ENCODE measurements at places on chromosomes 2 and 18. TPM values are rescaled to one million over a fixed set of nuclear protein-coding genes. Genes with fewer than 3 reads are reported as not detected.

GRCh38 chr18:62933261-62933887, 218.0 kb downstream of the PHLPP1 start:
- DNase-seq = no peak
- no peak overlapping the region for H3K27ac ChIP-seq
- no peak overlapping the region for H3K4me3 ChIP-seq

DNA sequence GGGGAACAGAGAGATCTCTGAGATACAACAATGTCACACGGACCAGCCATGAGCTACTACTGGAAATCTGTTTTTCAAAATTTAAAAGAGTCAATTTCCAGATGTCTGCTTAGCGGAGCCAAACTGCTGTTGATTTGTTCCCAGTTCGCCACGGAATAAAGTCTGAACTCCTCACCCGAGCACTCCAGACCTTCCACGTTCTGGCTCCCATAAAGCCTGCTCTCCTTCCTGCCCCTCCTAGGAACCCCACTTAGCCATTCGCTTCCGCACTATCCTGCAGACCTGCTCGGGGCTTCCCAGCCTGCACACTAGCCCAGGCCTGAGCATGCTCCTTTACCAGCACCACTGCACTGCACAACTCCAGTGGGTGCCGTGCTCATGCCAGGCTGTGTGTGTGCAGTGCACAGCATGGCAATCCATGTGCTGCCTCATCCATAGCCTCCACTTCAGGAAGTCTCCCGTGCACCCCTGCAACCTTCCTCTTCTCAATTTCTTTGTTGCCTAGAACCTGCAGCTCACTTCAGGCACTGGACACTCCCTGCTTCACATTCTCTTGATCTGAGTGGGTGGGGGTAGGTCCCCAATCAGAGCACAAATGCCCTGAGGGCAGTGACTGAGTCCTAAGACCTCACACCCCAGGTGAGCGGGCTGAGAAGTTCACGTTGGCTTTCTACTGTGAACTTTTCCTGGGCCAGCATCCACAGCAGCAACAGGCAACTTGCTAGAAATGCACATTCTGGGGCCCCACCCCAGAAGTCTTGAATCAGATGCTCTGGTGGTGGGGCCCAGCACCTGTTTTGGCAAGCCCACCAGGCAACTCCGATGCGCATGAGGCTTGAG, 53.7 kb downstream of the ZBTB7C start:
- no peak overlapping the region for H3K4me3 ChIP-seq
- no peaks in the 10 kb centered on the region for H3K27me3 ChIP-seq
- H3K36me3 ChIP-seq = no peaks in the 10 kb centered on the region
- no peak overlapping the region for H3K27ac ChIP-seq
- H3K4me1 ChIP-seq = no peaks in the 10 kb centered on the region

DNA sequence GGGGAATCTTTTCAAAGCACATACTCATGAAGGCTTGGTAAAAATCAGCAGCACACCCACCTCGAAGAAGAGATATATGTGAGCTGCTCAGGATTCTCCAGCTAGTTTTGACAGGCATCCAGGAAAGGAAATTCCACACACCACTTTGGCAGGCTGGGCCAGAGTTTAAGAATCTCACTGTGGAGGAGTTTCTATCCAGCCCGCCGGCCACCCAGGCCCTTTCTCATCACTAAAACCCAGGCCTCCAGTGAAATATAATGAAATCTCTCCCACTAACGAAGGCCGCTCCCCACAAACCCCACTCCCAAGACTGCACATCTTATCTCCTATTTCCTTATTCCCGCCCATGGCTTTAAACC, 202.0 kb downstream of the GLI2 start:
- H3K27me3 ChIP-seq = no peaks in the 10 kb centered on the region
- H3K4me3 ChIP-seq = no peak overlapping the region
- no peaks in the 10 kb centered on the region for H3K4me1 ChIP-seq
- no peaks in the 10 kb centered on the region for H3K36me3 ChIP-seq

The ANKRD30BL gene
- not detected for total RNA-seq

The OR6B2 gene
- total RNA-seq = not detected

DNA sequence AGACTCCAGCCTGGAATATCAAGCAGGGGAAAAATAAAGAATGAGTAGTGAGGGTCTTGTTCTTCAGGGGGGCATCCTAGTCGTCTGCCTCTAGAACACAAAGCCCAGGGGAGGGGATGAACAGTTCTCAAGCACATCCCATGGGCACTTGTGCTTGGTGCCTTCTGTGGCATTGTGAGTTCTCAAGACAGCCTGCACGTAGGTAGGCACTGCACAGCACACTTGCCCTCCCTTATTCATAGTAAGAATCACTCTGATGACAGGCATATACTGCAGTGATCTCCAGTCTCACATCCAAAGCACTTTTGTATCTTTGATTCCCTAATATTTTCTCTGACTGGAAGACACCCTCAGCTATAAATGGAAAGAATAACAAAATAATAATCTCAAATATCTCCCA, 104.7 kb upstream of the CNGA3 start:
- DNase-seq = no peak
- H3K4me1 ChIP-seq = no peaks in the 10 kb centered on the region
- H3K27me3 ChIP-seq = peaks cover 3% of the 10 kb centered on the region
- no peak overlapping the region for H3K4me3 ChIP-seq
- no peak overlapping the region for H3K27ac ChIP-seq

DNA sequence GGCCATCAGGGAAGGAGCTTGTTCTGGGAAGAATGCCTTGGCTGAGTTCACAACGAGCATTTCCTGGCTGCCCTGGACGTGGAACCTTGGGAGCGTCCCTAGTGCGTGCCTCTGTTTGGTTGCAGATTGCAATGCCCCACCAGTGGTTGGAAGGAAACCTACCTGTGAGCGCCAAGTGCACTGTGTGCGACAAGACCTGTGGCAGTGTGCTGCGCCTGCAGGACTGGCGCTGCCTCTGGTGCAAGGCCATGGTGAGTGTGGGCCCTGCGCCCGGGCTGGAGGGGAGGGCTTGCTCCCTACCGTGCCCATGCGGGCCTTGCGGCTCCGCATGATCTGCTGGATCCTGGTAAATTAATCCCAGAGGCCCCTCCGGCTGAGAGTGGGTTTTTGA, 81.9 kb downstream of the DGKD start:
- H3K27ac ChIP-seq = no peak overlapping the region
- H3K27me3 ChIP-seq = no peaks in the 10 kb centered on the region
- H3K4me1 ChIP-seq = no peaks in the 10 kb centered on the region
- no peak for DNase-seq
- peaks cover 70% of the 10 kb centered on the region for H3K36me3 ChIP-seq

DNA sequence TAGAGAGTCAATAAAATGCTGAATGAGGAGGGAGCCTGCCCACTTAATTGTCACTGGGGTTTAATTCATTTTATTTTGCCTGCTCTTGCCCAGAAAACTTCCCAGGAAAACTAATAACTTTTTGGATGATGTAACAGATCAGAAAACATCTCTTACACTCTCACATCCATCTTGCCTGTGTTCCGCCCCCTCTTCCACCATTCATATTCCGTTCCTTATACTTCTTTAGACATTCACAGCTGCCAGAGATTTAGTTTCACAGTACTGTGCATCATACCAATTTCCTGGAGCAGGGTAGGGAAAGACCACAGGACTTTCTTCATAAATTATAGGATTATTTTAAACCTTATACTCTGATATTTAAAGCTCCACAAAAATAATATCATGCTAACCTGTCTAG, 776.1 kb upstream of the SOX11 start:
- no peaks in the 10 kb centered on the region for H3K4me1 ChIP-seq
- H3K4me3 ChIP-seq = no peak overlapping the region
- H3K36me3 ChIP-seq = no peaks in the 10 kb centered on the region
- no peaks in the 10 kb centered on the region for H3K27me3 ChIP-seq

DNA sequence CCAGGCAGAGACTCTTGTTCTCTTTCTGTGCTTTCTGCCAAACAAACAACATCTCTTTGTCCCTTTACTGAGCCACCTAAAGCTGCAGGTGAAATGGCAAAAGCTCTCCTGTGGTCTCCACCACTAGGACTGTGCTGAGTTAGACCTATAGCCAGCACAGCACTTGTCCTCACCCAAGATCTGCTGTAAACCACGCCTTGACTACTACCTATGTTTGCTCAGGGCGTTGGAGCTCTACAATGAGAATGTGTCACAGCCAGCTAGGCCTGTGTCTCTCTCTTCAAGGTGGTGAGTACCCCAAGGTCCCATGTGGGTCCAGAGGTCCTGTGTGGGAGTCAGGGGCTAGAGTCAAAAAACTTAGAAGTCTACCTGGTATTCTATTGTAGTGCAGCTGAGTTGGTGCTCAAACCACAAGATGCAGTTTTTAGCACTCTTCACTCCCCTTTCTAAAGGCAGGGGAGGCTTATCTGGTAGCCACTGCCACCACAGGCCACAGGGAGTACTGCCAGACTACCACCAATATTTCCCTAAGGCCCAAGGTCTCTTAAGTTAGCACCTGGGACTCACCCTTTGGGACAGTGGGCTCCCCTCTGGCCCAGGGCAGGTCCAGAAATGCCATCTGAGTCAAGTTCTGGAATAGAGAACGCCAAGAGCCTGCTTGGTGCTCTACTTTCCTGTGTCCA, 96.8 kb upstream of the RPRM start:
- H3K4me1 ChIP-seq = no peaks in the 10 kb centered on the region
- H3K27ac ChIP-seq = no peak overlapping the region
- no peak overlapping the region for H3K4me3 ChIP-seq
- DNase-seq = no peak
- H3K27me3 ChIP-seq = no peaks in the 10 kb centered on the region

- no peaks in the 10 kb centered on the region for H3K27me3 ChIP-seq
- no peaks in the 10 kb centered on the region for H3K4me1 ChIP-seq
- H3K4me3 ChIP-seq = no peak overlapping the region
- H3K27ac ChIP-seq = no peak overlapping the region
- no peak for DNase-seq
- no peaks in the 10 kb centered on the region for H3K36me3 ChIP-seq
Observed at GRCh38 chr2:8125741-8126711, 555.8 kb upstream of the ID2 start.

- H3K36me3 ChIP-seq = peaks cover 22% of the 10 kb centered on the region
- H3K4me3 ChIP-seq = peak overlapping the region; percentile 78
- H3K27ac ChIP-seq = peak overlapping the region; percentile 82
Observed at GRCh38 chr2:174631009-174631981, 33.7 kb upstream of the WIPF1 start.

GRCh38 chr2:229586746-229587705, 127.3 kb downstream of the DNER start:
- DNase-seq = no peak
- no peak overlapping the region for H3K27ac ChIP-seq
- no peaks in the 10 kb centered on the region for H3K36me3 ChIP-seq
- H3K4me3 ChIP-seq = no peak overlapping the region
- H3K27me3 ChIP-seq = no peaks in the 10 kb centered on the region

DNA sequence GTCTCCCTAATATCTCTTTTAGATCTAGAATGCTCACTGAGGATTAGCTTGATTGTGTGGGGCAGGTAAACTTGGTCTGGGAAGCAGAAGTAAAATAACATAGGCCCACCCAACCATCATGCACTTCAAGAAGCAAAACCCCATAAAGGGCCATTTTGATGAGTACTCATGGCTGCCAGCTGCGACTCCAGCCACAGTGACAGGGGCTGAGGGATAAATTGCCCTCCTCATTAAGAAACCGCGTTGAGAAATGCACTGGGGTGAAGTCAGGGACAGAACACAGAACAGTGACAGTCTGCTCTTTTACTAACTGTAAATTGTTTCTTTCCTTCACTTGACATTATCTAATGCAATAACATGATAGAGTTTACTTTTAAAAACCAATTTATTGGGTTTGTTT, 60.2 kb downstream of the RND3 start:
- no peaks in the 10 kb centered on the region for H3K36me3 ChIP-seq
- DNase-seq = no peak
- no peak overlapping the region for H3K4me3 ChIP-seq
- H3K4me1 ChIP-seq = no peaks in the 10 kb centered on the region
- H3K27ac ChIP-seq = no peak overlapping the region

GRCh38 chr2:37037771-37038170, 46.4 kb downstream of the HEATR5B start:
- DNase-seq = no peak
- no peaks in the 10 kb centered on the region for H3K27me3 ChIP-seq
- no peaks in the 10 kb centered on the region for H3K4me1 ChIP-seq
- H3K27ac ChIP-seq = no peak overlapping the region

- no peaks in the 10 kb centered on the region for H3K4me1 ChIP-seq
- DNase-seq = no peak
- H3K27ac ChIP-seq = no peak overlapping the region
Observed at GRCh38 chr2:72037261-72037666, 110.4 kb downstream of the CYP26B1 start.

The CPS1 gene
- 0.85 TPM for total RNA-seq

GRCh38 chr2:168734199-168734760, 68.2 kb upstream of the NOSTRIN start:
- H3K27ac ChIP-seq = no peak overlapping the region
- no peaks in the 10 kb centered on the region for H3K36me3 ChIP-seq
- H3K4me1 ChIP-seq = peaks cover 6% of the 10 kb centered on the region
- no peak overlapping the region for H3K4me3 ChIP-seq

DNA sequence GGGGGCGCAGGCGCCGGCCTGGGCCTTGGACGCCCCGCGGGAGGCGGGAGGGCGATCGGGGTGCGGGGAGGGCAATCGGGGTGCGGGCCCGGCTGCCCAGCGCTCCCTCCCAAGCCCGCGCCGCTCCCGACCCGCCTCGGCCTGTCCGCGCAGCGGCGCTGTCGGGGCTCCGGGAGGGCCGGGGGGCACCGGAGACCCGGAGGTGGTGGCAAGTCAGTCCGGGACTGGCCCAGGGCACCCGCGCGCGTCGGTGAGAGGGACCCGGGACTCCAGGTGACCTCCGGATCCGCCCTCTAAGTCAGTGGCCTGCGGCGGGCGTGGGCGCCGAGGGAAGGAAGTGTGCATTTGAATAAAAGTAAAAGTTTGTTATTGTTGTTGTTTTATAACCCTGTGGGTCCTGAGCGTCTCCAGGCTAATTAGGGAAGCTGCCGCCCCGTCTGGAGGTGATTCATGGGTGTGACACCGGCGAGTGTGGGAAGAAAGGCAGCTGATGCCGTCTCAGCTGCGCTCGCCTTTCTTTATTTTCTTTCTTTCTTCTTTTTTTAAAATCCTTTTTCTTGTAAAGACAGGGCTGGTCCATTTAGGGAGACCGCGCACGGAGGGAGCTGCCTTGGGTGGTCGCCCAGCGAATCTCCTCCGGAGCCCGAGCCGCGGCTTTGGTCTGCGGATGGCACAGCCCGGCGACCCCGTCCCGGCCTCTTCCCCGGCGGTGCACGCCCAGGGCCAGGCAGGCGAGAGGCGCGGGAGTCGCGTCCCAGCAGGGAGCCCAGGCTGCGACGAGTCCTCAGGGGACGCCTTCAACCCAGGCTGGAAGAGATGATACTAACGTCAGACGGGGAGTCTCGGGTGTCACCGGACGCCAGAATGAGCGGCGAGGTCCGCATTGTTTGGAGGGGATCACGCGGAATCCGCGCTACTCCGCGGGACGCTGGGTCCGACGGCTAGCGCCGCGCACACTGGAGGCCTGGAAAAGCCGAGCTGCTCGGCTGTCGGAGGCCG, 627 bp upstream of the CRACDL start:
- H3K36me3 ChIP-seq = no peaks in the 10 kb centered on the region
- no peak overlapping the region for H3K27ac ChIP-seq
- H3K4me1 ChIP-seq = no peaks in the 10 kb centered on the region

All from naive thymus-derived CD4-positive, alpha-beta T cell (primary cell).